Cardiac atrium fibroblast (primary cell): ENCODE measurements at places on chromosomes 7 and 10. TPM values are rescaled to one million over a fixed set of nuclear protein-coding genes. Genes with fewer than 3 reads are reported as not detected.

Gene SFRP5
- 0.90 and 6.6 TPM in 2 replicates for total RNA-seq

Gene STEAP1
- 29.4 and 72.7 TPM in 2 replicates for total RNA-seq

Gene PRR15
- 21.1 and 41.9 TPM in 2 replicates for total RNA-seq

Gene MMRN2
- total RNA-seq, result 6.1 and 6.8 TPM in 2 replicates

Gene ZNF117
- 2.6 and 5.2 TPM in 2 replicates for total RNA-seq

Gene EDRF1
- 9.4 and 11.0 TPM in 2 replicates for total RNA-seq

Gene NEURL1
- not detected in 2 replicates for total RNA-seq

Gene SH2B2
- total RNA-seq, result 0.54 and 7.3 TPM in 2 replicates

Gene MMD2
- not detected in 2 replicates for total RNA-seq

Gene CC2D2B
- total RNA-seq, result not detected in 2 replicates

Gene MACROH2A2
- total RNA-seq, result 7.6 and 9.7 TPM in 2 replicates

Gene CALHM3
- total RNA-seq, result not detected in 2 replicates

Gene ADARB2
- total RNA-seq, result not detected in 2 replicates

Gene ITPRID1
- not detected in 2 replicates for total RNA-seq

Gene SLC16A9
- 0.65 TPM in 1 of 2 replicates, not detected in the other for total RNA-seq

Gene PAPOLB
- total RNA-seq, result 0.18 and 0.49 TPM in 2 replicates

Gene GRID2IP
- not detected in 2 replicates for total RNA-seq

Gene NUTM2E
- not detected in 2 replicates for total RNA-seq

Gene TMEM176A
- not detected in 2 replicates for total RNA-seq

Gene HECW1
- not detected in 2 replicates for total RNA-seq

Gene IGFBP3
- 290 and 686 TPM in 2 replicates for total RNA-seq

Gene SLC13A4
- total RNA-seq, result not detected in 2 replicates

Gene FAM171A1
- 30.0 and 31.2 TPM in 2 replicates for total RNA-seq

Gene ETV1
- total RNA-seq, result 4.3 and 6.3 TPM in 2 replicates
